SW 1271 (cell line): ENCODE measurements at places on chromosomes 11 and 22.

DNA sequence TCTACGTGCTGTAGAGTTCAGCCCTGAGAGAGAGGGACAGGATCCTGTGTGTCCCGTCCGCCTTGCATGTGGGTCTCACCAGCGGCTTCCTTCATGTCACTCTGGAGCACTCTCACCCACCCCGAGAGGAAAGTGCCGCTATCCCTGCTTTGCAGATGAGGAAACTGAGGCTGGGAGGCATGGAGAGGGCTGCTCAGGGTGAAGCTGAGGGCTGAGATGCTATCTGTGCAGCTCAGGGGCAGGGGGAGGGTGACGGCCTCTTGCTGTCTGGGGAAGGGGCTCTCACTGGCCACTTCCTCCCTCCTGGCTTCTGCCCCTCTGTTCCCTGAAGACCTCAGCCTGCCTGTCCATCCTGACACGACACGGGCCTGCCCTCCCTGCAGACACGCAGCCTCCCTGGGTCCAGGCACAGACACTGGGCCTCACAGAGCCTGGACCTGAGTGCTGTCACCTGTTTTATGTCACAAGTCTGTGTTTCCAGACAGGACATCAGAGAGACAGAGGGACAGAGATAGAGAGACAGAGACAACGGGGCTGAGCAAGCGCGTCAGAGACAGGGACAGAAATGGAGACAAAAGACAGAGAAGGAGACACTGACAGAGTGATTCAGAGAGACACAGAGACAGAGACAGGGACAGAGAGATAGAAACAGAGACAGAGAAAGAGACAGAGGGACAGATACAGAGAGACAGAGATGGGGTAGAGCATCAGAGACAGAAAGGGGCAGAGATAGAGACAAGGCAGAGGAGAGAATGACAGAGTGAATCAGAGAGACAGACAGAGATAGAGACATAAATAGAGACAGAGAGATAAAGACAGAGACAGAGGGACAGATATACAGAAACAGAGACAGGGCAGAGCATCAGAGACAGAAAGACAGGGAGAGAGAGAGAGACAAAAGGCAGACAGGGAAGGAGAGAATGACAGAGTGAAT, 53.1 kb downstream of the MCM5 start:
- no peak for DNase-seq

GRCh38 chr11:115981814-115982471, 477.7 kb upstream of the CADM1 start:
- no peak for DNase-seq

DNA sequence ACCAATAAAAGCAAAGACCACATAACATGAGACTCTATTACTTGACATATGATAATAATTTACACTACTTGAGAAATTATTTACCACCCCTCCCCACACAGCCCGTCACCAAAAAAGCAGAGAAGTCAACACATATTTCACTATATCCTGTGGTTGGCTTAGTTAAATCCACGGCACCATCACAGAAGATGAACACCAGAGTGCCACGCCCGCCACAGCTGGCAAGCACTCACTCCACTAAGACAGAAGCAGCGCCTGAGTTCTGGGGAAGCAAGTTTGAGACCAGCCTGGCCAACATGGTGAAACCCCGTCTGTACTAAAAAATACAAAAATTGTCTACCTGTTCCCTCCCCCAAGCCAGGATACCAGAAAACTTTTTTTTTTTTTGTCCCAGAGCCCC, 53.1 kb downstream of the PACSIN2 start:
- DNase-seq: no peak

DNA sequence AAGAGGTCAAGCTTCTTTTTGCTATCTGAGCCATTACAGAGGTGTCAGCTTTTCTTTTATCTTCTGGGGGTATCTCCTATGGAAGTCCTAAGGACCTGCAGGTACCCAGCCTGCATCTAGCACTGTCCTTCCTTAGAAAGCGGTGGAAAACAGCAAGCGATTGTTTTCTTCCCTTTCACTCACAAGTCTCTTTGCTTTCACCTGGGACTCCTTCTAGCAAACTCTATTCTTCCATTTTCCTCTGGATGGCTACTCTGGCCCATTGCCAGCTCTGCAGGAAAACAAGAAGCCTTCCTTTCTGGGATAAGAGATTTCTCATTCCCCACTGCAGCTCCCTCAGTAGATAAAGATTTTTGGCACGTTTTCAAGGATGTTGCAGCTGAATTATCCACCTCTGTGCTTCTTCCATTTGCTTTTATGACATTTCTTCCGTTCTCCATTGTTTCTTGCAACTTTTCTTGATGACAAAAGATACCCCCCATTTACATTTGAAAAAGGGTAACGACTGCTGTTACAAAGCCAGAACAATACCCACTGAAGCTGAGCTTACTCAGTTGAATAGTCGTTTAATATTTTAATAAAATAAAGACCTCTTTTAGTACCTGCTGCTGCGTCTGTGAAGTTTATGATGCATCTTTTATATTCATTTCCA, 40.2 kb upstream of the BDNF start:
- no peak for DNase-seq

DNA sequence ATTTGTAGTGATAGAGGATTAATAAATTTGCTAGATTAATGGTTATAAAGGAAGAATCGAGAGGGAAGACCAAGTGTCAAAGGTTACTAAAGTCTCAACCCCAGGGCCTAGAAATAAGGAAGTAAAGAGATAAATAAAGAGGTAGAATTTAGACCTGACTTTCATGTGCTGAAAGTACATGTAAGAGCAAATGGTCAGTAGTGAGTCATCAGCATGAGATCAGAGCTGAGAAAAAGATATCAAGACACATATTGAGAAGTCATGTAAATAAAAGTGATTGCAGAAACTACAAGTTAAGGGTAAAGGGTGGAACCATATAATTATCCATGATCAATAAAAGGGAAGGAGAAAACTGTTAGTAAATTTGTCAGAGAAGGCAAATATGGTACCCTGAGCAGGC, 1.4 kb upstream of the OR8B8 start:
- DNase-seq: no peak

GRCh38 chr22:41302811-41303210, 1.5 kb downstream of the ZC3H7B start:
- DNase-seq: no peak
